ENCODE measurements at places on chromosomes 4 and X. TPM values are rescaled to one million over a fixed set of nuclear protein-coding genes. Genes with fewer than 3 reads are reported as not detected.

Gene CPEB2
- 19.8 TPM for total RNA-seq

GRCh38 chrX:45505214-45505613 is 304.5 kb upstream of the DIPK2B start:
- no peak for DNase-seq

GRCh38 chrX:72366178-72366577 is 60.5 kb upstream of the CITED1 start:
- no peak for DNase-seq

GRCh38 chrX:47674776-47675175 is 15.8 kb upstream of the UXT start:
- DNase-seq: no peak

- no peak for DNase-seq
Observed at GRCh38 chr4:11480683-11481082, 52.0 kb upstream of the HS3ST1 start.

DNA sequence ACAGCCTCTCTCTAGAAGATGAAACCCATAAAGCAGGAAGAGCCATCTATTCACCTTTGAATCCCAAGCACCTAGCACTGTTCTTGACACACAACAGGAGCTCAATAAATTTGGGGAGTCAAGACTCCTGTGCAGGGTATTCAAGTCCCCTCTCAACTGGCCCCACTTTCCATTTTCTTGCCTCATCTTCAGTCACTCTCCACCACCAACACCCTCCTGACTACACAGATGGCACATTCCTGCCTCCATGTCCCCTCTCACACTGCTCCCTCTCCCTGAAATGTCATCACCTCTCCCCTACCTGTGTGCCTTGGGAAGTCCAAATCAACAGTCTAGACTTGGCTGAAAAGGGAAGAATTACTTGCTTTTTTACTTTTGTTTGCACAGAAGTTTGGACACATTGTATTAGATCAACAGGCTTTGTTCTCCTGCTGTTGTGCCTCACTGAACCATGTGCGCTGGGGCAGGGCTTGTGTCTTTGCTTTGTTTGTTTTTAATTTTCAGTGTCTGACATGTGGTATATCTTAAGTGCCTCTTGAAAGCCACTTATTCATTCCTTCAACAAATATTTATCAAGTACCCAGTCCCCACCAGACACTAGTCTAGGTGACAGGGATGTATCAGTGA is 85.1 kb downstream of the APBB2 start:
- no peak for DNase-seq

DNA sequence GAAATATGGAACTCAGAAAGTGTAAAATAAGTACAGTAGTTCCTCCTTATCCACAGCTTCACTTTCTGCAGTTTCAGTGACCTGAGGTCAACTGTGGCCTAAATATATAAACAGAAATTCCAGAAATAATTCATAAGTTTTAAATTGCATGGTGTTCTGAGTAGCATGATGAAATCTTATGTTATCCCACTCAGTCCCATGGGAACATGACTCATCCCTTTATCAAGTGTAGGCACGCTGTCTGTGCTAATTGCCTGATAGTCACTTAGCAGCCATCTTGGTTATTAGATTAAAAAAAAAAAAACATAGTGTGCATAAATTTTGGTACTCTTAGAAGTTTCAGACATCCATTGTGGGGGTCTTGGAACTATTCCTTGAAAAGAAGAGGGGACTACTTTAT is 983.4 kb upstream of the ADGRL3 start:
- DNase-seq: no peak

DNA sequence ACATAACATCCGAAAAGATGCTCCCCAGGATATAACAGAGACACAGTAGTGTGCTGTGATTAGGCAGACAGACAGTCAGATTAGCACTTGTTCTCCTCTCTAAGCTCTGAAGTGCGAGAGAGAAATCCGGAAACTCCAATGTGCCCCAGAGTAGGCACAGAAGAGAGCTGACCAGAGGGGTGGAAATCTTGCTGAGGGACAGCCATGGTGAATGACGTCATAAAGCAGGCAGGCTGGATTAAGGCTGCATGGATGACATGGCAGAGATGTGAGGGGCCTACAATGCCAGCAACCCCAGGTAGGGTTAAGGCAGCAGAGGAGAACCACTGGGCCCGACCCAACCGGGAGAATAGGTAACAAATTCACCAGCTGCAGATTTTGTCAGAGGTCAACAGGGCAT is 53.3 kb downstream of the MEPE start:
- DNase-seq: no peak

Gene HHIP
- total RNA-seq: 2.8 TPM

Measured in ureter (tissue), 1 donor.